ENCODE measurements at places on chromosomes 5 and 9.

DNA sequence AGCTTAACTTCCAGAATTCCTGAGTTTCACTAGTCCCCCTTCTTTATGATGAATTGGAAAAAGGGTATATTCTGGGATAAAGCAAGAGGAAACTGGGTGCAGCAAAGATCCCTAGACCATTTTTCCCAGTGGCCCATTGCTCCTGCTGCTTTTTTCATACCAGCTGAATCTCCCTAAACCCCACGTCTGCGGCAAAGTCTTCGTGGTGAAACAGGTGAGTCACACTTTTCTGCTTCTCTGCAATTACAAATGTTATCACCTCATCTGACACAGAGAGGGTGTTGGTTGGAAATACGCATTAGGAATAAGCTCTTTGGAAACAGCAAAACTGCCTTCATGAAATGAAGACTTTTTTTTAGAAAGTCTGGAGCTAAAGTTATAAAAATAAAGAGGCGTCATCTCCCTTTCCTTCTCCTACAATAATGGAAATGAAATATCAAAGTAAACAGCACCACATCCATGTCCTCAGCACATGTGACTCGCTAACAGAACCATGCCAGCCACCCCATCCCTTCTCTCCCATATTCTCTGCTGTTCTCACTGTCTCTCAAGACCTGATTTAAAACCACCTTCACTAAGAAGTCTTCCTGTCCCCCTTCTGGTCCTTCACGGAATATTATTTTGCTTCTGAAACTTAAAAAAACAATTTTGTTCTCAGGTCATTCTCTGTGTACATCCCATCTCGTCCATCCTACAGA is 39.5 kb upstream of the GLRX start:
- no peak for DNase-seq

DNA sequence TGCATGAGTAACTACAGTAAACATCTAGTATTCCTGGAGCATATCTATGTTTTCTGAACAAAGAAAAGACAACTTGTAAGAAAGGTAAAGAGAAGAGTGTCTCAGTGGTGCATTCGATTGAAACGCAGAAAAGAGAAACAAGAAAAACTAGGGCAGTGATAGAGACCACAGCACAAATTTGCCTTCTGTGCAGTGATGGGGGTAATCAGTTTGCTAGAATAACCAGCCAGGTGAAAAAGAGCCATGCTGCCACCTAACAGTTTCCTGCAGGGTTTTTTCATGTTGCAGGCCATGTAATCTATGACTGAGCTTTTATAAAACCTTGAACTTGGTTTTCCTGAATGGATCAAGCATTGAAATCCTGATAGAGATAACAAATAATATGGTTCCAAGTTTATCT is 198.4 kb upstream of the MEF2C start:
- DNase-seq, result no peak

- no peak for DNase-seq
Measured at GRCh38 chr9:117662651-117663050, 41.6 kb upstream of the TLR4 start.

- no peak for DNase-seq
Measured at GRCh38 chr9:7042124-7042523, 284.4 kb downstream of the KDM4C start.

- DNase-seq, result no peak
Measured at GRCh38 chr9:127763918-127764384, 14.5 kb downstream of the SH2D3C start.

DNA sequence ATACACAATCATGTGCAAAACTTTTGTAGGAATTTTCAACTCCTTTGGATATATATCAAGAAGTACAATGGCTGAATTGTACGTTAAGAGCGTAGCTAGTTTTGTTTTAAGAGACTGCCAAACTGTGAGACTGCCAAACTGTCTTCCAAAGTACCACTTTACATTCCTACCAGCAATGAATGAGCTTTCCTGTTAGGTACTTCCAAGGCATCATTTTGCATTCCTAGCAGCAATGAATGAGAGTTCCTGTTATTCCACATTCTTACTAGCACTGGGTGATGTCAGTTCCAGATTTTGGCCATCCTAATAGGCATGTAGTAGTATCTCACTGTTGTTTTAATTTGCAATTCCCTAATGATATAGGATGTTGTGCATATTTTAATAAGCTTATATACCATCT is 219.3 kb downstream of the KCNN2 start:
- no peak for DNase-seq

DNA sequence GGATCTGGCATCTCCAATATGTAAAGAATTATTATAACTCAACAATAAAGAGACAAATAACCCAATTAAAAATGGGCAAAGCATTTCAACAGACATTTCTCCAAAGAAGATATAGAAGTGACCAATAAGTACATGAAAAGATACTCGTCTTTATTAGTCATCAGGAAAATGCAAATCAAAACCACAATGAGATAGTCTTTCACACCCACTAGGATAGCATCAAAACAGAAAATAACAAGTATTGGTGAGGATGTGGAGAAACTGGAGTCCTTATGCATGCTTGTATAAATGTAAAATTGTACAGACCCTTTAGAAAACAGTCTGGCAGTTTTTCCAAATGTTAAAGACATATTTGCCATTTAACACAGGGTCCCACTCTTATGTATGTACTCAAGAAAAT is 39.1 kb upstream of the ITGA1 start:
- no peak for DNase-seq

- no peak for DNase-seq
Measured at GRCh38 chr9:85302938-85303756, 438.6 kb downstream of the AGTPBP1 start.

- DNase-seq, result no peak
Measured at GRCh38 chr5:143350751-143351602, 52.5 kb downstream of the NR3C1 start.

DNA sequence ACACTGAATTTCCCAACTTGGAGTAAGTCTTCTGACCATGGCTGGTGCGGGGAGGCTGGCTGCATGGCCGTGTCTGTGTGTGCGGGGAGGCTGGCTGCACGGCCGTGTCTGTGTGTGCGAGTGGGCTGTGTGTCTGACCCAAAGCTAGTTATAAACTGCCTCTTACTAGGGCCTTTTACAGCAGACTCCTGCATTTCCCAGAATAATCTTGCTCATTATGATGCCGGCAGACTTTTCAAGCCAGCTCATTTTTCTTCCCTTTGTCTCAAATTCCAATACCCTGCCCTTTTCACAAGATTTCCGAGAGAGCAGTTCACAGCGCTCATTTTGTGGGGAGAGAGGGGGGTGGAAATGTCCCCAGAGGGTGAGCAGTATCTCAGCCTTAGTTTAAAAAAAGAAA is 470.7 kb upstream of the BRINP1 start:
- DNase-seq, result no peak
